T-helper 1 cell (primary cell): ENCODE measurements at places on chromosomes 16 and 17.

GRCh38 chr17:62641153-62641552, 13.7 kb downstream of the MRC2 start:
- no peak for DNase-seq

DNA sequence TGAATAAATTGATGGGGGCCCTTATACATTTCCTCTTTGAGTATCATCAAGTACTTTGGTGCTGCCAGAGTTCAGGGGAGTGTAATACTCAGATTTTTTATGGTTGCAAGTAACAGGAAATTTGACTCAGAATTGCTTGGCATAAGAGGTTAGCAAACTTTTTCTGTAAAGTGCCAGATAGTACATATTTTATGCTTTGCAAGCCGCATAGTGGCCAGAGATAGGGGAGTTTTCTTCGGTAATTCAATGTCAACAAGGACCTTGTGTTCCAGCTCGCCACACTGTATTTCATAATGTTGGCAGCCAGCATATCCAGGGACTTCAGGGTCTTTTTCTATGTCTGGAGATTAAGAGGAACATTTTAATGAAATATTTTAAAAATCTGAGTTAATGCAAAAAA, 51.0 kb upstream of the MARCHF10 start:
- no peak for DNase-seq

GRCh38 chr17:43949781-43950180, 4.0 kb downstream of the PYY start:
- no peak for DNase-seq

DNA sequence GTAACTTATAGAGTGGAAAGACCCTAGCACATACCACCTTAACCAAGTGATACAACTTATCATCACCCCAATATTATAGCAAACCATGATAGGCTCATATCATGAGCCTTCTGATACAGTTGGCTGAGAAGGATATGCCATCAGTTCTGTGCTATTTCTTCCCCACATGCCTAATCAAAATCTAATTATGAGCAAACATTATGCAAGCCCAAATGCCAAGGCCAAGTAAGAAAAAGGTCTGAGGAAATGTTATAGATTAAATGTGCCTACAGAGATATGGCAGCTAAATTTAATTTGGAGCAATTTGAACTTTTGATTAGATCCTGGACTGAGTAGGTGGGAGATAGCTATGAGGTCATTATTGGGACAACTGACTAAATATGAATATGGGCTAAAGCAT, 225.9 kb upstream of the PMFBP1 start:
- DNase-seq, result no peak

- no peak for DNase-seq
These were observed 382.0 kb downstream of the GRIN2A start for GRCh38 chr16:9800186-9800738.

DNA sequence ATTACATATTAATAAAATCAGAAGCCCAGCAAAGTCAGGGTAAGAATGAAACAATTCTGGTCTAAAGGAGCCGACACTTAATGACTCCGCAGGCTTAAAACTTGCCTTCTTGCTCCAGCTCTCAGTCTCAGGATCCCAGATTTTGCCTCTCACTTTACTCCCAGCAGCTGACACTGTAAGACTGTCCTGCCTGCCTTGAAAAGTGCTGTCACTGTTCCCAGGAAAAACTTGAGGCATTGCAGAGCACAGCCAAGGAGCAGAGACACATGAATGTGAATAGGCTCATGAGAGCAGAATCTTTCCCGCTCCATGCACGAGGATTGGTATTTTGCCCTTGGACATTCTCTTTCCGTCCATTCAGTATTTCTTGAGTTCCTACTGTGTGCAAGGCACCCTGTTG, 457.6 kb upstream of the ZFHX3 start:
- DNase-seq, result no peak

DNA sequence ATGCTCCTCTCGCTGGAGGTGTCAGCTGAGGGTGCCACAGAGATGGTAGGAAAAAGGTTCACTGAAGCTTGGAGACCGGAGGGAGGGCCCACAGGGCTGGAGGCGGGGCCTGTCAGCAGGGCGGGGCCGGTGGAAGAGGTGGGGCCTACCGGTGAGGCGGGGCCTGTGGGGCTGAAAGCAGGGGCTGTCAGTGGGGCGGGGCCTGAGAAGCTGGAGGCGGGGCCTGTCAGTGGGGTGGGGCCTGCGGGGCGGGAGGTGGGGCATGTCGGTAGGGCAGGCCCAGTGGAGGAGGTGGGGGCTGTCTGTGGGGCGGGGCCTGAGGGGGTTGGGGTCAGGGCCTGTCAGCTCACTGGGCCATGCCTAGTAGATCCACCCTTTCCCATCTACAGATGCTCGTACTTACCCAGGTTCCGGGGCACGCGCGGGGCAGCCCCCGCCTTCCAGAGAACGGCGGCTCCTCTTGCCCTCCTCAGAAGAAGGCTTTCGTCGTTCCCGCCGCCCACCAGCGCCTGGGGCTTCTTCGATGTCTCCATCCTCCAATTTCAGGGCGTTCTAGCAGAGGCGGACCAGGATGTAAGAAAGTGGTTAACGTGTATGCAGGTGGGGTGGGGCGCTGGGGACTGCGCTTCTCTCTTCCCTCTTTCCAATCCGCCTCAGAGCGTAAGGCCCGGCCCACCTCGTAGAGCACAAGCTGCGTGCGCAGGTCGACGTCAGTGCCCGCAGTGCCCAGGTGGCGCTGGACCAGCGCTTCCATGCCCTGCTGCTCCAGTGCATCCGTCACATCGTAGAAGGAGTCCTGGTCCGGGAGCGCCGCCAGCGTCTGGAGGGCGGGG, 9.8 kb downstream of the TMEM208 start:
- peak; percentile 76 for DNase-seq
